Left ventricle myocardium inferior (tissue), 1 donor: ENCODE measurements at places on chromosomes 12 and 14. TPM values are rescaled to one million over a fixed set of nuclear protein-coding genes. Genes with fewer than 3 reads are reported as not detected.

DNA sequence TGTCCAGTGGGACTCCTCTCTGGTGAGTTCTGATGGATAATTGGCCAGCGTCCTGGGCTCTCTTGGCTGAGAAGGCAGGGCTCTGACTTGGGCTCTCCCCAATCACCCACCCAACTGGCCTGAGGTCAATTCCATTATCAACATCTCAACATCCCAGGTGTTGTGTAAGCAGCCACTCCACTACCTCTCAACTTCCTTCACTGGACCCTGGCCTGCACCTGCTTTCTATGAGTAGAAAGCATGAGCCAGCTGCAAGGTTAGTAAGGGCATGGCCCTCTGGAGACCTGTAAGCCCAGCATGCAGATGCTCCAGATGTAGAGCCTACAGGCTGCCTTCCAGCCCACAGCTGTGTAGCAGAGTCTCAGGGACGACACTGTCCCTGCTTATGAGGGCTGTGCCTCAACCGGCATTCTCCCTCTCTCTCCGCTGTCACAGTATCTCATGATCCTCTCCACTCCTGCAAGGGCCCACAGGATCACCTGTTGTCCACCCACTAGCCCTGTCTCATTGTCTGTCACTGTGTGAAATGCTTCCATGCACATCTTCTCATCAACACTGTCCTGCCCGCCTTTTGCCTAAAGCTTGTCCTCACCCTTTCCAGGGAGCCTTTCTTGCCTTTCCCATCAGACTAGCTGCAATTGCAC lies 5.4 kb upstream of the KRT81 start:
- no peak for DNase-seq
- H3K27ac ChIP-seq: no peak overlapping the region
- H3K36me3 ChIP-seq: no peaks in the 10 kb centered on the region
- H3K4me3 ChIP-seq: no peak overlapping the region

- peak overlapping the region; percentile 86 for H3K27ac ChIP-seq
- H3K36me3 ChIP-seq: peaks cover 25% of the 10 kb centered on the region
- no peak overlapping the region for H3K4me3 ChIP-seq
- no peaks in the 10 kb centered on the region for H3K27me3 ChIP-seq
- peaks cover 59% of the 10 kb centered on the region for H3K4me1 ChIP-seq
Observed at GRCh38 chr12:109944561-109945359, 44.7 kb downstream of the TCHP start.

- no peaks in the 10 kb centered on the region for H3K36me3 ChIP-seq
- peak overlapping the region; percentile 55 for H3K4me3 ChIP-seq
- no peaks in the 10 kb centered on the region for H3K27me3 ChIP-seq
- peaks cover 78% of the 10 kb centered on the region for H3K4me1 ChIP-seq
Observed at GRCh38 chr14:89303456-89304435, 113.3 kb downstream of the FOXN3 start.

DNA sequence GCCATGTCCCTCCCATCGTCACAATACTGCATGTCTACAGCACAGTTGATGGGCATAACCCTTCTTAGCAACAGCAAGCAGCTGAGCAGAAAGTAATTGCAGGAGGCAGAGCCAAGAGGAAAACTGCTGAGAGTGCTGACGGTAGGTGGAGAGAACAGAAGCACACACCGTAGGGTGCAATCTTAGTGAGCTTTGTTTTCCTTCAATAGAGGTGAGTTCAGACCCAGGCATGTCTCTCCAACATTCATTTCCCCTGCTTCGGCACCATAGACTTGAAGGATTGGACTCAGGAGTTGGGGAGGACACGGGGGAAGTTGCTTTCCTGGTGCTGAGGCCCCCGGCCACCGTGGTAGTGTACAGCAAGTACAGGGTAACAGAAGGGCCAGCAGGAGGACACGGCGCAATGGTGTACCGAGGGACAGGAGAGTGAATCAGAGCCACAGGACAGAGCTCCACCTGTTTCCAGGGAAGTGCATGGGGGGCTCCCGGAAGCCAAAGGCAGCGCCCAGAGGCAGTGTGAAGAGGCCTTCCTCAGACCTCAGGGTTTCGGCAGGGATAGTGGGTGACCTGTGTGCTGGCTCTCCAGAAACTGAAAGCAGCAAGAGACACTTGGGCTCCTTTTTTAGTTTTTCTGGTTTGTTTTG lies 36.3 kb upstream of the SINHCAF start:
- H3K27ac ChIP-seq: no peak overlapping the region
- peaks cover 8% of the 10 kb centered on the region for H3K27me3 ChIP-seq
- H3K4me3 ChIP-seq: no peak overlapping the region
- no peak for DNase-seq

- H3K27ac ChIP-seq: no peak overlapping the region
- no peak for DNase-seq
- no peaks in the 10 kb centered on the region for H3K36me3 ChIP-seq
- peaks cover 16% of the 10 kb centered on the region for H3K4me1 ChIP-seq
- H3K27me3 ChIP-seq: no peaks in the 10 kb centered on the region
Observed at GRCh38 chr14:95344536-95344935, 24.8 kb upstream of the CLMN start.

- H3K27ac ChIP-seq: no peak overlapping the region
- H3K4me3 ChIP-seq: no peak overlapping the region
- H3K36me3 ChIP-seq: peaks cover 4% of the 10 kb centered on the region
- H3K27me3 ChIP-seq: no peaks in the 10 kb centered on the region
- DNase-seq: no peak
Observed at GRCh38 chr12:94575645-94576403, 74.5 kb downstream of the TMCC3 start.

DNA sequence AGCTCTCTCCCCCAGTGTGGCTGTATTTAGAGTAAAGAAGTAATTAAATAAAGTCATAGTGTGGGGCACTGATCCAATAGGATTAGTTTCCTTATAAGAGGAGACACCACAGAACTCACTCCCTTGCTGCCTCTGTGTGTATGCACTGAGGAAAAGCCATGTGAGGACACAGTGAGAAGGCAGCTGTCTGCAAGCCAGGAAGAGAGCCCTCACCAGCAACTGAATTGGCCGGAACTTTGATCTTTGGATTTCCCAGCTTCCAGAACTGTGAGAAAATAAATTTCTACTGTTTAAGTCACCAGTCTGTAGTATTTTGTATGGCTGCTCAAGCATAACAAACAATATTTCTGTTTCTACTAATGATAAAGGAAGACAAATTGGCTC lies 368.7 kb upstream of the PRICKLE1 start:
- no peaks in the 10 kb centered on the region for H3K36me3 ChIP-seq
- H3K4me1 ChIP-seq: peaks cover 13% of the 10 kb centered on the region
- no peak overlapping the region for H3K4me3 ChIP-seq
- peak overlapping the region; percentile 31 for H3K27ac ChIP-seq
- DNase-seq: no peak

DNA sequence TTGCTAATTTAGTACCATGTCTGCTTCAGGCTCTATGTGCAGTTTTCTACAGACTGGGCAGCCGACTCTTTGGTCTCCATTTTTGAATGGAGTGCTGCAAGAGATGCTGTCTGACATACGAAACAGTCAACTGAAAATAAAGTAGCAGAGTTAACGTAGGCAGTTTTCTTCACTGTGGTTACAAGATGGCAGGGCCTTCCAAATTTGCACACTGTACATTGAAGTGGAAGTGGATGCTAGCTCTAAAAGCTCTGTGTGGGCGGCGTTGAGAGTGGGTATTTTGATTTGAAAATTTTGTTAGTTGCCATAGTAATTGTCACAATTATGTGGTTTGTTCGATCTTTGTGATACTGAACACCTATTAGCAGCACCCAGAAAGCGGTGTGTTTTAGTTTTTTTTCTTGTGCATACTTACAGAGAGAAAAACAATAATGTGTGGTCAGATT lies 154.9 kb upstream of the ATP2B1 start:
- no peak overlapping the region for H3K4me3 ChIP-seq
- H3K27me3 ChIP-seq: peaks cover 56% of the 10 kb centered on the region
- H3K27ac ChIP-seq: peak overlapping the region; percentile 75
- DNase-seq: no peak

GRCh38 chr14:52235866-52236510 lies 31.5 kb upstream of the PTGDR start:
- H3K36me3 ChIP-seq: no peaks in the 10 kb centered on the region
- H3K27ac ChIP-seq: no peak overlapping the region
- no peaks in the 10 kb centered on the region for H3K4me1 ChIP-seq
- no peak for DNase-seq

DNA sequence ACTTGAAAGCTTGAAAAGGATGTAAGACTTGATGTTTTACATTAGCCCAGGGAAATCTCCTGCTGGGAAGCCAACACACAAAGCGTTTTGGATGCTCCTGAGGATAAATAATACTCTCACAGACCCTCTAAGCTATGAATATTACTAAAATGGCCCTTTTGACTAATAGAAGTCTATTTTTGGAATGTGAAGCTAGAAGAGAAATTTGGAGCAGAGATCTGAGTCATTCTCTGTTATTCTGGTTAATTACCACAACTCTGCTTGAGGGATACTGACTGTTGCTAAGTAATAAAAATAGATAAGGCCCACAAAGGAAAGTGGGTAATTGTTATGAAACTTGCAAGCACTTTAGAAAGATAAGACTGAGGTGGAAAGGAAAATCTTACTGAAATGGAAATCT lies 346.2 kb upstream of the STXBP6 start:
- H3K36me3 ChIP-seq: no peaks in the 10 kb centered on the region
- no peak overlapping the region for H3K27ac ChIP-seq
- H3K27me3 ChIP-seq: peaks cover 4% of the 10 kb centered on the region
- no peak for DNase-seq
- H3K4me1 ChIP-seq: peaks cover 10% of the 10 kb centered on the region
- H3K4me3 ChIP-seq: no peak overlapping the region

- H3K36me3 ChIP-seq: no peaks in the 10 kb centered on the region
- H3K4me3 ChIP-seq: no peak overlapping the region
- no peak overlapping the region for H3K27ac ChIP-seq
- peaks cover 4% of the 10 kb centered on the region for H3K27me3 ChIP-seq
Observed at GRCh38 chr12:101539148-101539547, 55.6 kb upstream of the MYBPC1 start.

- H3K4me3 ChIP-seq: no peak overlapping the region
- no peak for DNase-seq
- H3K36me3 ChIP-seq: no peaks in the 10 kb centered on the region
- H3K27ac ChIP-seq: no peak overlapping the region
- H3K4me1 ChIP-seq: peaks cover 4% of the 10 kb centered on the region
- H3K27me3 ChIP-seq: peaks cover 83% of the 10 kb centered on the region
Observed at GRCh38 chr12:130748786-130749185, 32.7 kb upstream of the RIMBP2 start.

- H3K27me3 ChIP-seq: no peaks in the 10 kb centered on the region
- H3K4me1 ChIP-seq: no peaks in the 10 kb centered on the region
- H3K27ac ChIP-seq: no peak overlapping the region
- no peak for DNase-seq
- peaks cover 85% of the 10 kb centered on the region for H3K36me3 ChIP-seq
Observed at GRCh38 chr12:112258926-112259325, 123.3 kb downstream of the HECTD4 start.

- peaks cover 3% of the 10 kb centered on the region for H3K36me3 ChIP-seq
- H3K4me3 ChIP-seq: peak overlapping the region; percentile 39
- no peaks in the 10 kb centered on the region for H3K27me3 ChIP-seq
- peak; percentile 38 for DNase-seq
Observed at GRCh38 chr12:49462083-49462744, 76.6 kb upstream of the KCNH3 start.

- H3K4me3 ChIP-seq: no peak overlapping the region
- no peaks in the 10 kb centered on the region for H3K27me3 ChIP-seq
- no peaks in the 10 kb centered on the region for H3K4me1 ChIP-seq
- no peak overlapping the region for H3K27ac ChIP-seq
Observed at GRCh38 chr12:23209793-23210192, 584.8 kb downstream of the ETNK1 start.

Gene INHBC
- not detected for total RNA-seq

Gene KRT81
- total RNA-seq: not detected

Gene CYP27B1
- not detected for total RNA-seq

Gene CLEC9A
- not detected for total RNA-seq

Gene DTD2
- 6.9 TPM for total RNA-seq

Gene NKX2-1
- not detected for total RNA-seq

Gene CELA1
- not detected for total RNA-seq

Gene CCDC38
- total RNA-seq: 0.22 TPM

Gene RBP5
- 0.47 TPM for total RNA-seq

Gene CFAP54
- total RNA-seq: 0.16 TPM

Gene WNT1
- total RNA-seq: not detected
